Frontal cortex (tissue), 4 donors: ENCODE measurements at places on chromosomes 3 and 15.

DNA sequence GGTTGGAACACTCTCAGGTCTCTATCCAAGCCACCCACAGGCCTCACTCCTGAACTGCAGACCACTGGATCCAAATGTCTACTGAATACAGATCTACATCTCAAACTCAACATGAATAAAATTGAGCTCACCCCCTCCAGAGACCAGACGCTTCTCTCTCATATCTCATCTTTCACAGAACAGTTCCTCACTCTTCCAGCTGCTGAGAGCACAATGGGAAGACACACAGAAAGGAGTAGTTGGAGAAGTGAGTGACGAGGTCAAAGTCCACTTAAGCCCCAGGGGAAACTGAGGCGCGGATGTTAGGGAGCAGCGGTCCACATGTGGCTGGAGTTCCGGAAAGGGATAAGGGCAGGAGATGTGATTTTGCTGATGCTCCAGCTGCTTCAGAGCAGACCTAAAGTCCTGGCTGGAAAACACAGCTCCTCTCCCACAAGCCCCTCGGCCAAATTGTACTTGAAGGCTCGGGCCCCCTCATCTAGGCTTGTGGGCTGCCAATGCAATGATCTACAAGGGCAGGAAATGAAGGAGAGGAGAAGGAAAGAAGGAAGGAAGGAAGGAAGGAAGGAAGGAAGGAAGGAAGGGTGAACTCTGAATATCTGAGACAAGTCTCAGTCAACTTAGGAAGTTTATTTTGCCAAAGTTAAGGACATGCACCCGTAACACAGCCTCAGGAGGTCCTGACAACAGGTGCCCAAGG lies 211.2 kb upstream of the TLE3 start:
- no peak for DNase-seq

DNA sequence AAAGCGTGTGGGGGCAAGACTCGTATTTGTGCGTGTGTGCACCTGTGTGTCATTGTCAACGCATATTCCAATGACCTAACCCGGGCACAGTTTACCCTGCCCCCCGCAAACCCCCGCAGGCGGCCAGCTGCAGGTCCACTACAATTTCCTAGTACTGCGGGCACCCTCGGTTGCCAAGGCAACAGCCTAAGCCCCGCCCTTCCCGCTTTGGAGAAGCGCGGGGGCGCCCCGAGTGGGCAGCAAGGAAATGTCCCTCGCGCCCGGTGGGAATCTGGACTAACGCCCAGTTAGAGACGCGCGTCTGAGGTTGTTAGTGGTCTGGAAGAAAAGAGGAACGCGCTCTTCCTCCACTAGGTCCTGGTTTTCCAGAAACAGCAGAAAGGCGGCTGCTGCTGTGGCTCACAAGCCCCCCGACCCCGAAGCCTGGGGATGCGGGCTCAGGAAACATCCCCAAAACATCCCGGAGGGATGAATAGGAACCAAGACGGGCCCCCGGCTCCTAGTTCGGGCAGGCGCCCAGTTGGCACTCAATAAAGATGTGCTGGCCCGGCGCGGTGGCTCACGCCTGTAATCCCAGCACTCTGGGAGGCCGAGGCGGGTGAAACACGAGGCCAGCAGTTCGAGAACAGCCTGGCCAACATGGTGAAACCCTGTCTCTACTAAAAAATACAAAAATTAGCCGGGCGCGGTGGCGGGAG lies 1.1 kb downstream of the ABHD14A start:
- peak; percentile 85 for DNase-seq

DNA sequence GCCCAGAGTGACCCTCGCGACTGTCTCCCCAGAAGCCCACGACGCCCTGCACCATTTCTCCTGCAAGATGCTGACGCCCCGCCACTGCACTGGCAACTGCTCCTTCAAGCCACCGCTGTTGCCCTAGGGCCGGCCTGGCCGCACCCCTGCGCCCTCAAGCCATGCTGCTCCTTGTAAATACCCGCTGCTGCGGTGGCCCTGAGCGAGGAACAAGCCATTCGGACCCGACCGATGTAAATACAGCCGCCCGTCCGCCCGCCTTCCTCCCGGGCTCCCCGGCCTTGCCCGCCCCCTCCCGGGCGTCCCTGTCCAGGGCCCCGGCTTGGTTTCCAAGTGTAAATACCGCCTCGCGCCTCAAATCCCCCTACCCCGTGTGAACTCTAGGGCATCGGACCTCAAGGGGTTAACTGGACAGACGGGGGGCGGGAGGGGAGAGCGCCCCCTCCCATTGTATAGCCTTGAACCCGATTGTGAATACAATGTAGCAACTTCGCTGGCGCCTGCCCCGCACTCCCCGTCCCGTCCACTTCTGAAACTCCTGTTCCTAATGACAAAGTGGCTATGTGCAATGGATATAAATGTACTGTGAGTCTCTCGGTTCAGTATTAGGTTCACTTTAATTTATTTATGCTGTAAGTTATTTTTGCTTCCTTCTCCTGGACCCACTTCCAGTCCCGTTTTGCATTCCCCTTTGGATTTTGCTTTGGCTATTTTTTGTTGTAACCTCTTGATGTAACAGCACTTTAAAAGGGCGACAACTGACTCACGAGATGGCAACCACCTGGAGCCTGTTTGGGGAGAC lies 5.9 kb downstream of the RNU6-1 start:
- DNase-seq = no peak

GRCh38 chr3:116141724-116142123 lies 303.6 kb downstream of the LSAMP start:
- DNase-seq = no peak
